ENCODE measurements at places on chromosomes 1 and 21.

DNA sequence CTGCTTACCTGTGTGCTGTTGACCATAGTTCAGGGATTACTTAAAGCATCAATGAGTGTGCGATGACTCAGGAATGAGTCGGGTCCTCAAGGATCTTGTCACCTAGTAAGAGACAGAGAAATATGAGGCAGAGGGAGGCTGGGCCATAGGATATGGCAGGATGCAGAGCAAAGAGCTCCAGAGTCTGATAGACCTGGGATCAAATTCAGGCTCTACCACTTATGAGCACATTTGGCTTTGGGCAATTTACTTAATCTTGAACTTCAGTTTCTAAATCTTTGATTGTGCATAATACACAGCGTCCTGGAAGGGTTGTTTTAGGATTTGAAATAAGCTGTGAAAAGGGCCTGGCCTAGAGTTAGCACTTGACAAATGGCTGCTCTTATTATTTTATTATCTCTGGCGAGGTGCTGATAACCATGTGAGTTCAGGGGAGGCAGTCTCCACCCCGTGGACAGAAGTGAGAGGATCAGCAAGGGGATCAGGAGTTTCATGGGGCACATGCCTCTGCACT is 94.5 kb downstream of the ROR1 start:
- DNase-seq: no peak

GRCh38 chr1:109185990-109186732 is 27.6 kb upstream of the SARS1 start:
- DNase-seq: no peak

- DNase-seq: no peak
Measured at GRCh38 chr1:218454700-218455282, 109.7 kb downstream of the TGFB2 start.

- DNase-seq: no peak
Measured at GRCh38 chr1:63642901-63643300, 49.7 kb downstream of the PGM1 start.

Data from GM12865 (cell line).